HS-27A (cell line): ENCODE measurements at places on chromosomes 6 and 20.

DNA sequence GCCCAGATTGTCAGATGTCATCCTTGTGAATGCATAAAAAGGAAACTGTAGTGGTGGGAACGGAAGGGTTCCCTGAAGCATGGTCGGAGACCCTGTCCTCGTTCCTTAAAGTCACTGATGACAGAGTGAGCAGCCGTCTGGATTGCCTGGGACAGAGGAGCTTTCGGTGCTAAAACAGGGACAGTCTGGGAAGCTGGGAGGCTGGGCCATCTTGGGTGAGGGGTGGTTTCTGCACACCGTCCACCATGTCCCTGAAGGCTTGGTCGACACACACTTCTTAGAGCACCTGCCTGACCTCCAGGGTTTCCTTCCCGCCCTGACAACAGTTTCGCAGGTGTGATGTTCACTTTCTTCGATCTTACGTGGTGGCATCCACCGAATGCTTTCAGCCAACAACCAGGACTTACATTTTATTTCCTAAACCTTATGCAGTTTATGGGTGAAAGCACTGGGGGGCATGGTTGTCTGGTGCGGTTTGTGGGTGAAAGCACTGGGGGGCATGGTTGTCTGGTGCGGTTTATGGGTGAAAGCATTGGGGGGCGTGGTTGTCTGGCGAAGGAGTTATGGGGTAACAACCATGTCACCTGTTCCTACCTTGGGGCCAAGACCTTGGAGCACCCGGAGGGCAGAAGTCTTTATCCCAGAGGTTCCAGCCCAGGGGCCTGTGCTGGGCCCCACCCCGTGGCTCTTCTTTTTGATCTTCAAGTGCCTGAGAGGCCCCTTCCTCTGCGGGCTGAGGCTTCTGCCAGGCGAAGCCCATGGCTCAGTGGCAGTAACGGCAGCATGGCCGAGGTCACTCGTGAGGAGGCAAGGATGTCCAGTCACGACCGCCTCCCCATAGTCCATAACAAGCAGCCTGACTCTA lies 81.7 kb upstream of the FRMD1 start:
- DNase-seq: no peak

DNA sequence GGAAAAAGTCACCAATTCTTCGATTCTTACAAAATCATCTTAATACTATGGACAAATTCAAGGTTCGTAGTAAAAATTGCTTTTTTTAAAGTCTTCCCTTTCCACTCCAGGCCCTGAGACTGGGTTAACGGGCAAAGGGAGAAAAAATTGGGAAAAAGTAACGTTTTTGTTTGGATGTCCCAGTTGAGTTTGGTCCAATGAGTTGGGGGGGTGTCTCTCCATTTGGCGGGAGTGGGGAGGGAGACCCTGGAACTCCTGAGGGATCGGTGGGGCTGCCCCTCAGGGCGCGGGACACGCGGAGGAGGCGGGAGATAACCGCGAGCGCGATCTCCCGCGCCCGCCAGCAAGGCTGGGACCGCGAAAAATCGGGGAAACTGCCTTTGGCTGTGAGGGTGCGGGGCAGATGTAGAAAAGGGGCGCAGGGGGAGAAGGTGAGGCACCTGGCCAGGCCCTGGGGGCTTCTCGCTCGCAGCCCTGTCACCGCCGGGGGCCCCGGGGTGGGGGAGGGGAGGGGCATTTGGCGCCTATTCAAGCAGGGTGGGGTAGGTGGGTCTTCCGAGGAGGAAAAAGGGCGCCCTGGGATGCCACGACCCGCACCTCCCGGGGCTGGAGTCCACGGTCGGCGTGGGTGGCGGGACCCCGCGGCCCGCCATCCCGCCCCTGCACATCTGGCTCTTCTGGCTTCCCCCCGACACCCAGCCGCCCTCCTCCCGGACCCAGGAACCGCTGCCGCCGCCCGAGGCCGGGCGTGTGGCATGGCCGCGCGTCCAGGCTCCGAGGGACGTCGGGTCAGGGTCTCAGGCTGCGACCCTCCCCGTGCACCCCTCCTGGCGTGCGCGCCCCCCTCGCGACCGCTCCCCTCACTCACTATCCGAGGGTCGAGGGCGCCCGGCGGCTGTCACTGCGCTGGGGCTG lies 595 bp downstream of the FBXO5 start:
- no peak for DNase-seq

- DNase-seq: no peak
Observed at GRCh38 chr6:106118835-106119431, 32.8 kb downstream of the PRDM1 start.

DNA sequence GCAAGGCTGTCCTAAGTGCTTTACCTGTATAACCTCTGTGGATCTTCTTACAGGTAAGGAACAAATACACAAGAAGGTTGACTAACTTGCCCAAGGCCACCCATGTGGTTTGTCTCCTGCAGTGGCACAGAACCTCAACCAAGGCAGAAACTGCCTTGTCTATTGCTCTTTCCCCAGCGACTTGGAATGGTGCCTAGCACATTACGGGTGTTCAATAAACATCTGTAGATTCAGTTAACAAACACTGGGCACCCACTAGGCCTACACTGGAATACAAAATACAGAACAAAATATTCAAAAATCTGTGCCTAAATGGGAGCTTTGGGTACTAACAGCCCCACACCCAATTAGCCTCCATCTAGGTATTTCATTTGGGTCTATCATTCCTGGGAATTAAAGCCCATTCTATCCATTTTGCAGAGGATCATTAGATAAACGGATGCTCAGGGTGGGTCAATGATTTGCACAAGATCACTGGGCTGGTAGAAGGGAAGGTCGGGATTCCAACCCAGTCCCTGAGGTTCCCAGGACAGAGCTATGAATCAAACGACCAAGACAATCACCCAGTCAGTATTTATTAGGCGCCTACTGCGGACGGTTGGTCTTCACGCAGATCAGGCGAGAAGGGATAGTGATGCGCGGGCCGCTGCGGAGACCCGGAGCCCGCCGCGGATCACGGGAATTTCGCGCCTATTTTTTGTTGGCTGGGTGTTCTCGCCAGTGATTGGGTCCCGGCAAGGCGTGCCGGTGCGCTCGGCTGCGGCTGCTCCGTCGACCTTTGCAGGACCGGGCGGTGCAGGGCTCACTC lies at the start of gene STK35:
TSS of gene STK35 (plus strand) at position 771 of the 808 bp plus-strand sequence. CDS start 55 bp downstream, outside the sequence.
- DNase-seq: no peak

DNA sequence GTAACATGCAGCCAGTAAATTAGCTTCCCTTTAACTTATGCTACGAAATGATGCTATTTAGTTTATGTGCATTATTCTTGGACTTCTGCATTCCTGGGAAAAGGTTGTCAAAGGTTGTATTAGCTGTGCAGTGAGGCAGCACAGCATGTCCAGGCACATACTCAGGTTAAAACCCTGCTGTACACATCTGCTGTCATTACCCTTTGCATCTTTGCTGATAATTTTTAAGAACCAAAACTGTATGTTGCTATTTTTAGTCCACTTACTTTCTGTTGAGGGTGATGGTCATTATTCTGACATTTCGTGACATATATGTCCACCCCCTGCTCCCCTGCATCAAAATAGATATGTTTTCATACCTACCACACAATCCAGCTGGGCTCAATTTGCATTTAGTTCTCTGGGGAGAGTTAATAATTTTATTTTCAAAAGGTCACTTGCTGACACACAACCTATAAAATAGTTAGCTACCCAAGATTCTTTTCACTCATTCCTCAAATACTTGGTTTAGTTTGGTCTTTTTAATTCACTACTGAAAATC lies 142.5 kb upstream of the SPACA1 start:
- no peak for DNase-seq

GRCh38 chr6:144321839-144322591 lies 36.9 kb downstream of the UTRN start:
- no peak for DNase-seq

- DNase-seq: no peak
Observed at GRCh38 chr20:48293671-48294070, 508.4 kb upstream of the SULF2 start.

- no peak for DNase-seq
Observed at GRCh38 chr6:121627761-121628160, 192.3 kb downstream of the GJA1 start.

GRCh38 chr6:110363748-110364147 lies 5.6 kb upstream of the METTL24 start:
- no peak for DNase-seq

- DNase-seq: no peak
Observed at GRCh38 chr6:42407379-42407778, 44.3 kb downstream of the TRERF1 start.

DNA sequence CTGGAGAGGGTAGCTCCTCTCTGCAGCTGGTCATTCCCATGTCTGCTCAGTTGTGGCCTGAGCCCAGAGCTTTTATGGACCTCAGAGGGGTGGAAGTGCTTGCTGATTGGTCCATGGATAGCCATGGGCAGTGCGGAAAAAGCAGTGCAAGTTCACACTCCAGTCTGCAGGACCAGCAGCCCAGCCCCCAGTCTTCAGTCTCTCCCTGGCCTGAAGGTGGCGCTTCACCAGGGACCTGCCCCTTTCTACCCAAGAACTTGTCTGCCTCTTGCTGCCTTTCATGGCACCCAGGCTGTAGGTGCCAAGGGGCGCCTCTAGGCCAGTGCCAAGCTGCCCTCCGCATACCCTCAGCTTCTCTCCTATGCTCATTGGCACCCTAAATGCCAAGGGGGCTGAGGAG lies 91.0 kb downstream of the TBXT start:
- no peak for DNase-seq

GRCh38 chr6:137414599-137414998 lies 79.6 kb downstream of the OLIG3 start:
- DNase-seq: no peak

GRCh38 chr20:58998656-58999055 lies 8.4 kb downstream of the CTSZ start:
- no peak for DNase-seq

DNA sequence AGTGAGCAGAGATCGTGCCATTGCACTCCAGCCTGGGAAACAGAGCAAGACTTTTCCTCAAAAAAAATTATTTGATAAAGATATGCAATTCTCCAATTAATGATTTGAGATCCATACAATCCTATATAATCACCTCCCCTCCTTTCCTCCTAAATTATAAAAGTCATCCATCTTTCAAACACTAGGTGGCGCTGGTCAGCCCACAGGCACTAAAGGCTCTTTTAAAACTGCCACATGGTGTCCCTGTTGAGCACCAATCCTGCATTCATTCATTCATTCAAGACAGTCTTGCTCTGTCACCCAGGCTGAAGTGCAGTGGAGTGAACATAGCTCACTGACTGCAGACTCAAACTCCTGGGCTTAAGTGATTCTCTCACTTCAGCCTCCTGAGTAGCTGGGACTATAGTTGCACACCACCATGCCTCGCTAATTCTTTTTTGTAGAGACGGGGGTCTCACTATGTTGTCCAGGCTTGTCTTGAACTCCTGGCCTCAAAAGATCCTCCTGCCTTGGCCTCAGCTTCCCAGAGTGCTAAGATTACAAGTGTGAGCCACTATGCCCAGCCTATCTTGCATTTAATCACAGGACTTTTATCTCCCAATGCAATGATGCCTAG lies 58.7 kb upstream of the SLC2A12 start:
- DNase-seq: peak; percentile 39

DNA sequence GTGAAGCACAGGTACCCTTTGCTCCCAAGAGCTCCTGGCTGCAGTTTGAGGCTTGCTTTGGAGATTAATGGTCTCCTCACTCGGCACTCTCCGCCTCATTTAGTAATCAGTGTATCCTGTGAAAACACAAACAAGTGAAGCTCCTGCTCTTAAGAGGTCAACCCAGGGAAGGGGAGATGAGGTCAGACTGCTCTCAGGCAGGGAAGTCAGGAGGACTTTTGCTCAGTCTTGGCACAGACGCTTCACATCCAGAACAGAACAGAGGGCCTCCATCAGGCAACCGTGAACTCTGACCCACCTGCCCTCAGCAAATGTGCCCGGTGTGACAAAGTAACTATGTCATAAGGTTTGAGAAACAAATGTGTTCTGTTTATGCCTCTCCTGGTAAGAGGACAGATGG lies 428.8 kb upstream of the JARID2 start:
- no peak for DNase-seq

DNA sequence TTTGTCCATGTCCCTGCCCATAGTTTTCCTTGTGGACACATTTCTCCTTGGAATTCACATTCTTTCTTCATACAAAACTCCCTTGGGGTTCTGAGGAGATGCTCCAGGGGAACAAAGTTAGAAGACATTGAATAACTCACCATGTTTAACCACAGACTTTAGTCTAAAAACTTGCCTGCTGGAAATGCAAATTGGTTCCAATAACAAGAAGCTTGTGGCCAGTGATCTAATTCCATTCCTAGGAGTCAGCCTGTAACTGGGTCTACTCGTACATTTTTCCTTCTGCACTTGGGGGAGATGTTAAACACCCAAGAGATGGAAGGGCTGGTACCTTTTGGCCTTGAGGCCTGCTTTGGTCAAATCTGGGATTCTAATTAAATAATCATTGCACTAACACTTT lies 60.2 kb downstream of the SCML4 start:
- no peak for DNase-seq

DNA sequence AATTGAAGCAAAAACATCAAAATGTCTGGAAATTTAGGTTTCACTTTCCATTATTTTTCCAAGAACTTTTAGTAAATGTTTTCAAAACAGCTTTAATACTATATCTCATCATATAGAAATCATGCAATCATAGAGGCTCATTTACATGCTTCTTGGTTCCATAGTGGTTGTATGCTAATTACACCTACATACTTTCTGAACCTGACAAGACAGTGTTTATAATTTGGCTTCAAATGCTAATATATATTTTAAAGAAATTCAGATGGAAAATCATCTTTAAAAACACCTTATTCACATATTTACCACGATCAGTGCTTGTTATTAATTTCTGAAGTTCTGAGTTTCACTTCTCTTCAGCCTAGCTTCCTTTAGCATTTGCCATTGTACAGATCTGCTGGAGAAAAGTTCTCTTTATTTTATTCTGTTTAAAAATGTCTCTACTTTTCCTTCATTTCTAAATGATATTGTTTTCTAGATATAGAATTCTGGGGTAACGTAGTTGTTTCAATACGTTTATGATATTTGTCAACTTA lies 89.9 kb downstream of the PLCB1 start:
- no peak for DNase-seq

- no peak for DNase-seq
Observed at GRCh38 chr6:12111363-12111670, 99.2 kb downstream of the HIVEP1 start.

DNA sequence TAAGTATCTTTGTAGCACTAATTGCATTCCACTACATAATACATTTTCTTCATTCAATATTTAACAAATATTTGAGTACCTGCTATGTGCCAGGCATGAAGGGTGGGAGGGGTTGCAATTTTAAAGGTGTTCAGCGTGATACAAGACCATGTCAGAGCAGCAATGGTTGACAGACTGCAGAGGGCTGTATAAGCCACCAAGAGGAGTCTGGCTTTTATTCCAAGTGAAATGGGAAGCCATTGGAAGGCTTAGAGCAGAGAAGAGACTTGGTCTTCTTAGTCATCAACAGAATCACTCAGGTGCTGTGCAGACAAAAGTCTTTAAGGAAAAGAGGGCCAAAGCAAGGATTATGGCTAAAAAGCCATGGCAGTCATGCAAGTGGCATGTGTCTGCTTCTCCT lies 360.8 kb upstream of the ARID1B start:
- DNase-seq: no peak
